ENCODE measurements at places on chromosomes 3 and 15.

- no peak for DNase-seq
Measured at GRCh38 chr3:27253831-27254230, 115.4 kb downstream of the NEK10 start.

GRCh38 chr15:66862940-66863335 lies 160.9 kb downstream of the SMAD6 start:
- peak; percentile 50 for DNase-seq

GRCh38 chr3:52422669-52423068 lies 22.2 kb downstream of the SEMA3G start:
- DNase-seq: no peak

DNA sequence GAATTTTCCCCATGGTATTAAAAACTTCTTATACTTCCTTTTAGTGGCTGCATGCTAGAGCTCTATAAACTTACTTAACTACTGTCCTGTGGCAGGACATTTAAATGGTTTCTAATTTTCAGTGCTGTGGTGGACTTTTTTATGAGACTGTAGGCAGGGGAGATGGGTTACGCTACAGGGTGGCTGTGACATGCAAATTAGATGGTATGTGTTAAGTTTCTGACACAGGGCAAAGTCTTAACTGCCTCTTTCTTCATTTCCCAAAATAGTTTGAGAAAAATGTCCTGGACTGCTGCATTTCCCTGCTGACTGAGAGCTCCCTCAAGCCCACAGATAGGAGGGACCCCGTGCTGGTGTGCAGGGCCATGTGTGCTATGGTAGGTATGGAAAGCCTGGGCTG lies 22.0 kb downstream of the TGM4 start:
- no peak for DNase-seq

GRCh38 chr3:65303431-65303830 lies 615.6 kb upstream of the ADAMTS9 start:
- DNase-seq: no peak

DNA sequence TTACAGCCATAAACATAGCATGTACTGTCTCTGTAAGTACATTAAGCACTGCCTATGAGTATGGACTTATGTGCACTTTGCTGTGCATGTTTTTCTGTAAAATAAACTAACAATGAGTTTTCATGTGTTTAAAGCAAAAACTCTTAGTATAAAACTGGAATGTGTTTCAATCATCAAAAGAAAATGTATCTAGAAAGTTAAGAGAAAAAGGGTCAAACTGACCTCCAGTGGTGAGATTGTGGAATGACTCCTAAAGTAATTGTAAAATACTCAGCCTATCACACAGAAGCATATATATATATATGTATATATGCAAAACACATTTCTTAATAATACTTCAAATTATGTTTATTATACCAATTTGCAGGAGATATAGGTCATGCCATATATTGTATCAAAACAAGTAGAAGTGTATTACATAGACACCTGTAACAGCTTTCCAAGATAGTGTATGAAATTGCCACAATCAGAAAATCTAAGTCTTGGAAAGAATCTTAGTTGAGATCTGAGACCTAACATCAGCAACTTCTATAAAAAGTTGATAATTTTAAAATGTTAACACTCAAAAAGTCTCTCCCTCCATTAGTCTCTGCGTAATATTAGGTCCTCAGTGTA lies 199.6 kb downstream of the FMN1 start:
- no peak for DNase-seq

GRCh38 chr15:74239051-74239705 lies 3.1 kb downstream of the CCDC33 start:
- no peak for DNase-seq

GRCh38 chr15:90035840-90036230 lies 34.7 kb downstream of the ZNF710 start:
- no peak for DNase-seq

DNA sequence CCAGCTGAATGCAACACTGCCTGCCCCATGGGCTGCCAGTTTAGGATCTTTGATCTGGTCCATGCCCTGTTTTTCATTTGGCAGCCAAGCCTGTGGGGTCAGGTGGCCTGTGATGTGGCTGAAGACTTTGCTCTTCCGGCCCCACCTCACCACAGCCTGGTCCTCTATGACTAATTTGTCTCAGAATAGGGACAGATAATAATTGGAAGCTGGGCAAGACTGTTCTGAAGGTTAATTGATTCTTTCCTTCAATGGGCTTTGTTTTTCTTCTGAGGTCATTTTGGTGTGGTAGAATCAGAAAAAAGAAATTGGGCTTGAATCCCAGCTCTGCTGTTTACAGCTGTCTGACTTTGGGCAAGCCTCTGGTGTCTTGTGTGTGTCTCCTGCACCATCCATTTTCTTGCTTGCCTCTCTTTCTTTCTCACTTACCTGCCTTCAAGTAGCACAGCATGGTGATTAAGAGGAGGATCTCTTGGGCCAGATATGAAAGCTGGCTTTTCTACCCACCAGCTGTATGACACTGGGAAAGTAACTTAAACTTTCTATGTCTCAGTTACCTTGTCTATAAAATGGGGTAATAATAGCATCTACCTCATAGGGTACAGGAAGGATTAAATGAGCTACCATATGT lies 24.2 kb downstream of the ABHD2 start:
- DNase-seq: peak; percentile 30

GRCh38 chr3:52917044-52917443 lies 19.7 kb upstream of the STIMATE start:
- no peak for DNase-seq

- peak; percentile 4 for DNase-seq
Measured at GRCh38 chr3:186162221-186162620, 53.3 kb upstream of the ETV5 start.

- DNase-seq: no peak
Measured at GRCh38 chr15:88089024-88089620, 167.4 kb downstream of the NTRK3 start.

DNA sequence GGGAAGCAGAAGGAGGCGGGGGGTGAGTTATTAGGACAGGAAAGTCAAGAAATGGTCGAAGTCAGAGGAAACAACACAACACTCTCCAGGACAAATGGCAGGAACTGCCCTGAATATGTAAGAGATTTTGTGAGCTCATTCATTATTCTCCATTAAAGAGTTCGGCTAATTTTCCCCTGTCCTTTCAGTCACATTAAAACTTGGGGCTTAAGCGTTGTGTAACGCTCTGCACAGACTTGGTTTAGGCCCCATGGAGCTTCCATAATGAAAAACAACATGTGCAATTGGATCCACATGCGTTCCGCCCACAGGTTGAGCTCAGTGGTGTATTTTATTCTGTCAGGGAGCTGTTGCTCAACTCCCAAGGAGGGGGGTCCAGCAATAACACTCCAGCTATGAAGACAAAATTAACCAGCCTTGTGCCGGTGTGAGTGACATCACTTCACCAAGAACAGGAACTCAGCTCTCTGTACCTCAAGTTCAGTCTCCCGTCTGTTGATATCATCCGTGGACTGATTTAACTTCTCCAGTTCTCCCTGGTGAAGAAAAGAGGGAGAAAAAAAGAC lies 2.3 kb downstream of the SH3BP5 start:
- no peak for DNase-seq

DNA sequence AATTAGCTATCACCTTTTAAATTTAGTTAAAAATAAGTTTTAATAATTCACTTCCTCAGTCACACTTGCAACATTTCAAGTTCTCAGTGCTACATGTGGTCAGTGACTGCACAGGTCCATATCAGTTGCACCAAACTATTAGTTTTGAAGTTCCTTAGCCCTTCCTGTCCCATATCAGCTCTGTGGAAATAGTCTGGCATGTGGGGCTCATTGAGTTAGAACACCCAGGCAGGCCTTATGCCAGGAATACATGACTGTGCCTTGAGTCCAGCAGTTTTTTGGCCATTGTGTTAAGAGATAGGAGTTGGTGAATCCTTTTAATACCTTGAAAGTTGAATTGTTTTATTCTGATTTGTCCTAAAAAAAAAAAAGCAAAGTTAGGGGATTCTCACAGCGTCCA lies 153.7 kb upstream of the BFSP2 start:
- DNase-seq: no peak

- no peak for DNase-seq
Measured at GRCh38 chr3:49609815-49610214, 55.5 kb downstream of the BSN start.

GRCh38 chr3:22013641-22014040 lies 262.6 kb upstream of the ZNF385D start:
- DNase-seq: no peak

DNA sequence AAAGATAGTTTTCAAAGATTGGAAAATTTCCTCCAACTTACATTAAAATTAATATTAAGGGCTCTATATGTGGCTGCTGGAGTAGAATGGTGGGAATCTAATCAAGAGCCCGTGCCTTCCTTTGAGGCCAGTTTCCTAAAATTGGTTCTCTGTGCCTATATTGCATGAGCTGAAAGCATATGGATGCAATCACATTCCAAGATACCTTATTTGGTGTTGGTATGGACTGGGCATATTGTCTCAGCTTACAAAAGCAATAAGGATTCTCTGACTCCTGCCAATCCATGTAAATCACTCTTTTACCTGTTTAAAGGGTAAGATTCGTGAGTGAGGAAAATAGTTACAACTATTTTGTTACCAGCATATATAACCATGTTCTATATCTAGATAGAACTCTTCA lies 111.6 kb downstream of the GREM1 start:
- DNase-seq: no peak

- DNase-seq: no peak
Measured at GRCh38 chr3:65540666-65541065, 498.1 kb downstream of the MAGI1 start.

DNA sequence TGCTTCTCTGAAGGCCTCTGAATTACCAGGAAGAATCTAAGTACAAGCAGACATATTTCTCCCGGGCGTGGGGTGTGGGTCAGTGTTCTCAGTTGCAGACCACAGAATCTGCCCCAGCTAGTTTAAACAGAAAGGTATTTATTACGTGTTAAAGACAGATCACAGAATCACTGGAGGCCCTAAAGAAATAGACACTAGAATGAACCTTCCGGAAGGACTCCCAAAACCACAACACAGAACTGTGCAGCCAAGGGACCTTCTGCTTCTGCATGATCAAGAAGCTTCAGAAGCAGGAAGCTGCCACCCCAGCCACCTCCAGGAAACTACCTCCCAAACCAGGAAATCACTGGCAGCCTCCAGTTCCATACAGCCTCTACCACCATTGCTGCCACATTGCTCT lies 32.7 kb upstream of the ZFAND6 start:
- DNase-seq: no peak

DNA sequence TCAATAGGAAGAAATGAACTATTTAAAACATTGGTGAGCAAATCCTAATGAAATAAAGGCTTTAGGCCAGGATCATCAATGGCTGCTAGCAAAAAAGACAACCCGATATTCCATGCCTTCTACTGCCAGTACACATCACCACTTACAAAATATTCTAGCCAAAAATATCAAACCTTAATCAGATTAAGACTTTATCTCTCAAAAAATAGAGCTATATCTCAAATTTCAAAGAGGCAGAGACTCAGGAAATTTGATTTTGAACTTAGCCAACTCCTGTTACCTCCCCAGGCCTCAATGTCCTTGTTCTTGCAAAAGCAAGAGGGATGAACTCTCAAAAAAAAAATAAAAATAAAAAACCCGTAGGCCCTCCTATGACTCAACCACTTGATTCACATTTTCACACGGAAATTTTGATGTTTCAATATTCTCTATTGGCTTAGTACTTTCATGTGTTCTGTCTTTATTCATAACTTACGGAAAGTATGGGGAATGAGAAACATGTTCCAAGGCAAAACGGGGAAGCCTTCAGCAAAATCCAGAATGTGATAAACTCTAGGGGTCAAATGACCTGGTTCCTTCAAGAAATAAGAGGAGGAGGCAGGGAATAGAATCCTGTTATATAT lies 273.3 kb upstream of the ZPLD1 start:
- DNase-seq: no peak

DNA sequence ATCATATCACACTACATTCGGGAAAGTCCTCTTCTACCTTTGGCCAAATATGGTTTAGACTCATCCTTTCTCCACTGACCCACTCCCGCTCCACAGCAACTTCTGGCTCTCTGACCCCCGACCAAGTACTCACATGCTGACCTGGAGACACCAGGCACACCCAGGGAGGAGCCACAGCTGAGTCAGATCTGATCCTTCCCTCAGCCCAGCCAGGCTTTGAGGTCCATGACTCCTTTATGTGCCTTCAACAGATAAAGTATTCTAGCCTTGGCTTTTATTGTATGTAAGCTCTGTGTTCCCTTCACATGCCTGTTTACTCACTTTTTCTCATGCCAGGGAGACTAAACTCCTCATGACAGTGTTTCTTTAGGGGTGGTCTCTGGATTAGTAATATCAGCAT lies 166.9 kb upstream of the UMPS start:
- no peak for DNase-seq

GRCh38 chr15:70690491-70691276 lies 72.7 kb downstream of the UACA start:
- DNase-seq: no peak

DNA sequence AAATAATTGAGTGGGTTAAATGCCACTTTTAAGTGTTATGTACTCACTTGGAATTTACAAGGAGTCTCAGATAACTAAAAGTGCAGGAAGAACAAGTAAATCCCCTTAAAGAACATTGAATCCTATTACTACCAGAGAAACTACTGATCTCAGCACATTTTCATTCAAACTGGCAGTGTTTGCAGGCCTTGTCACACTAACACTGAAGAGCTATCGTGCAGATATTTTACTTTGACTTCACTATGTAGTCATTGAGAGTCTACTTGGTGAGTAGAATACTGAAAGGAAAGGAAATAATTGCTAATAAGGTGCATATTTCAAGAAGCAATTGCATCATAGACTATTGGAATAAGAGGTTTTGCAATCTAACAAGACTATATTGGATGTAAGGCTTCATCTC lies 721.4 kb upstream of the CBLB start:
- DNase-seq: no peak

GRCh38 chr15:75732809-75733451 lies 20.3 kb upstream of the CSPG4 start:
- peak; percentile 40 for DNase-seq

- no peak for DNase-seq
Measured at GRCh38 chr15:73803806-73804205, 50.7 kb upstream of the INSYN1 start.

DNA sequence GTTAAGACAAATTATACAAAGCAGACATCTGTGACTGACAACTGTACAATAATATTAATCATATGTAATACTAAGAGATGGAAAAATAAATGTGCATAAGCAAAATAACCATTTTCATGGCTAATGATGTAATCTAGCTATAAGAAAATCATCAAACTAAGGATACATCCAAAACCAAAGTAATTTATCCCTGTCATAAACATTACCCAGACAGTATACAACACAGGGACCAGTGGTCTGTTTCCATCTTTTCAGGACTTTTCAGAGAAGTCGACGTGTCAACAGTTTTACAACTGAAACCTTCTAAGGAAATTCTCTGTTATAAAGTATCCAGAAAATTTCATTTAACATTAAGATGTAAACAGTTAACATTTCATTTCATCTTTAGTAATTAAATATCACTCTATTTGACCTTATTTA lies 11.0 kb downstream of the THBS1 start:
- DNase-seq: no peak

All from CD4-positive, alpha-beta T cell treated with Interleukin-4 for 4 hours (primary cell).